Right ventricle myocardium superior (tissue), 1 donor: ENCODE measurements at places on chromosomes 11 and 22. TPM values are rescaled to one million over a fixed set of nuclear protein-coding genes. Genes with fewer than 3 reads are reported as not detected.

The C22orf15 gene
- not detected for total RNA-seq

The MS4A4A gene
- 15.2 TPM for total RNA-seq

The HSPB2 gene
- total RNA-seq: 42.4 TPM

DNA sequence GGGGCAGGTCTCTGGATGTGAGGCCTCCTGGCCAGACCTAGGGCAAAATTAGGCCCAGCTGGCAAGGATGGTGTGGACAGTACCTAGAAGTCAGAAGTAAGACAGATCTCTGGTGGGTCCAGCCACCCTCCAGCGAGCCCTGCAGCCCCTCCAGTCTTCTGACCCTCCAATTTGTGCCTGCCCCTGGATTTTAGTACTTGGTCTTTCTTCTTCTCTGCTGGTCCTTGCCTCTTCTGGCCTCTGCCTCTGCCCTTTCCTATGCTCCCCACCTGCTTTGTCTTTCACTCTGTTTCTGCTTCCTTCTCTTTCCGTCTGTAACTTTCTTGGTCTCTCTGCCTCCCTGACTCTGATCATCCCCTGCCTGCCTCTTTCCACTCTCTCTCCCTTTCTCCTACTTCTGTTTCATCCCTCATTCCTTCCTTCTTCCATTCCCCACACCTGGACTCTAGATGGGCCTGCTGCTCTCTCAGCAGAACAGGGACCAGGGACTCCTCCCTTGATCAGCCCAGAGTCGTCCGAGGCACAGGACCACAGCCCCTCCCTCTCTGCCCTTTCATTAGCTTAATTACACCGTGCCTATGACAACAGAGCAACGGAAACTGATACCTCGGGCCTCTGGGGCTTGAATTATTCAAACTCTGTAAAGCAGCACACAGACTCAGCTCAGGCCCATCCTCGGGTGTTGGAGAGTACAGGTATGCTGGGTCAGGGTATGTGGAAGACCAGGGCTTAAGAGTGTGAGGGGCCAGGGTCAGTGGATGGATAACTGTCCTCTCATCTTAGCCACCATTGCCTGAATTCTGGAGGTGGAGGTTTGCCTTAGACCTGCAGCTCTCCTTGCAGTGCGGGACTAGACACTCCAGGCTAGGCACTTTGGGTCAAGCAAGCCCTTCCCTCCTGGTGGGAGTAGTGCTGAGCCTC, at the start of gene CHRNA10:
Gene CHRNA10 (minus strand): TSS at position 51 of the 921 bp plus-strand sequence. CDS start 72 bp downstream, outside the sequence.
- no peak for DNase-seq

The ATG2A gene
- 11.5 TPM for total RNA-seq

DNA sequence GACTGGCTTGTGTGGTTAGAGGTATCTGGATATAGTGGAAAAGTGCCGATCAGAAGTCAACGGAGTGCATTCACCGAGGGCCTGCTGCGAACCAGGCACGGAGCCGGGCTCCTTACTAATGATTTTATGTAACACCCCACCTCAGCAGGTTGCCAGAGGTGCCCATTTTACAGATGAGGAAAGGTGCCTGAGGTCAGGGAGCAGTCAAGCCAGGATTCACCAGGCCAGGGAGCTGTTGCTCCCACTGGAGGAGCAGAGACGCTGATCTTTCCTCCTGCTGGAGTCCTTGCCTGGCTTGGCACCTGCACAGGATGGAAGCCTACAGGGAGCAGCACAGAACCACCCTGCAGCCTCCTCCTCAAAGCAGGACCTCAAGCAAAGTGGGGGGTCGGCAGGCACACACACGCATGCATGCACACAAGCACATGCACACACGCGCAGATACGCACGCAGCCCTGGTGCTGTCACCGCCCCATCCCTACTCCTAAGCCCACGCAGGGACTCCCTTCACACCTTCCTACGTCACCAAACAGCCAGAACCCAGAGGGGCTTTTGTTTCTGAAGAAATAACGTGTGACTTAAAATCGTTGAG, 16.2 kb downstream of the RSPH14 start:
- DNase-seq: peak; percentile 33

- no peak for DNase-seq
These were observed 6.6 kb downstream of the PAX6 start for GRCh38 chr11:31804312-31805036.

DNA sequence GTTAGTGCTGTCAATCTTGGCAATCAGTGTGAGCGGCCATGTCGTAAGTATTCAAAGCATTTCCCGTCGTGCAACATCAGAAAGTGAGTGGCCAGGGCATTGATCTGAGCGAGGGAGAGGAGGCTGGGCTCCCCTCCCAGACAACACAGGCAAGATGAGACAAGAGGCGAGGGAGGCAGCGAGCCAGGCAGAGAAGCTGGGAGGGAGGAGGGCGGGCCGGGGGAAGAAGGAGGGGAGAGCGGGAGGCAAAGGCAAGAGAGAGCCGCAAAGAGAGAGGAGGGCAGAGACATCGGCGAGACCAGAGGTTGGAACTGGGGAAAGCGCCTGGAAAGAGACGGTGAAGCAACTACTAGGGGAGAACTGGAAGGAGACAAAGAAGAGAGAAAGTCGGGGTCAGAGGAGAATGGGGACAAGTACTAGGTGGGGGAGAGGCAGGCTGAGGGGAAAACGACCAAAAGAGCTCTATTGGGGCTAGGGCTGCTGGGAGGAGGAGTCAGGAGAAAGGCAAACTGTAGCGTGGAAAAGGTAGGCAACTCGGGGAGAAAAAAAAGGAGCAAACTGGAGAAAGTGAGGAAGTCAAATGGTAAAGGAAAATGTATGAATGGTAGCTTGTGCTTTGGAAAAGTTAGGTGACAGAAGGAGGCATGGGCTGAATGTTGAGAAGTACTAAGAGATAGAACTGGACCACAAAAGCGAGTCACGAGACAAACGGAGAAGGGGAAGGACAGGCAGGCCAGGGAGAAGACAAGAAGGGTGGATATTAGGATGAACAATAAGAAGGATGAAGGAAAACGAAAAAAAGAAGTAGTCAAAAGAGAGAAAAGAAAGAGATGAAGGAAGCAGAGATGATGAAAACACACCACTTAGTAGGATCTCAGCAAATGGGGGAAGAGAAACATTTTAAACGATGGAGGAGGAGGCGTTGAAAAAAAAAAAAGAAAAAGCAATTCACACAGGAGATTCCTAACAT, 130.5 kb upstream of the C11orf58 start:
- peak; percentile 89 for DNase-seq

The OR52A1 gene
- total RNA-seq: not detected

The TRIM48 gene
- total RNA-seq: not detected

The PATE4 gene
- not detected for total RNA-seq

GRCh38 chr22:19629720-19630419, 84.4 kb upstream of the SEPTIN5 start:
- DNase-seq: peak; percentile 82

GRCh38 chr22:40256516-40256915, 78.8 kb downstream of the TNRC6B start:
- DNase-seq: no peak

DNA sequence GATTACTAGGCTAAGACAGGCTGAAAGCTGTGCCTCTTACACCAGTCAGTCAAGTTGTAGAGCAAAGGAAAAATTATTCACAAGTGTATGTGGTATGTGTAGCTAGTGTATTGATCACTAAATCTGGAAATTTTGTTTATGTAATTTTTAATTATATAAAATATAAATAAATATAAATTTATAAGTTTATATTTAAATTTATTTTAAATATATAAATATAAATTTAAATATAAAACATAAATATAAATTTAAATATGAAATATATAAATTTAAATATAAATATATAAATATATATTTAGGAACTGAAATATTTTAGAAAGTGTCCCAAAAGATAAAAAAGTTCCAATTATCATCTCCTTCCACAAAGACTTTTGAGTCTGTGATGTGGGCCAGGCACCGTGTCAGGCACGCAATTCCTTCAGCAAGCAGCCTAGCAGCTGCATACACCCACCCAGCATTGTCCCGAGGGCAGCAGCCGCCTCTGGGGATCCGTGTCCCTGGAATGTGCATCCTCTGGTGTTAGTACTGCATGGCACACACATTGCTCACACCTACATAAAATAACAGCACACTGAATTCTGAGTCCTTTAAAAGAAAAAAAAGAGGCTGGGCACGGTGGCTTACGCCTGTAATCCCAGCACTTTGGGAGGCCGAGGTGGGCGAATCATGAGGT, 1098.0 kb downstream of the BRD1 start:
- peak; percentile 5 for DNase-seq

DNA sequence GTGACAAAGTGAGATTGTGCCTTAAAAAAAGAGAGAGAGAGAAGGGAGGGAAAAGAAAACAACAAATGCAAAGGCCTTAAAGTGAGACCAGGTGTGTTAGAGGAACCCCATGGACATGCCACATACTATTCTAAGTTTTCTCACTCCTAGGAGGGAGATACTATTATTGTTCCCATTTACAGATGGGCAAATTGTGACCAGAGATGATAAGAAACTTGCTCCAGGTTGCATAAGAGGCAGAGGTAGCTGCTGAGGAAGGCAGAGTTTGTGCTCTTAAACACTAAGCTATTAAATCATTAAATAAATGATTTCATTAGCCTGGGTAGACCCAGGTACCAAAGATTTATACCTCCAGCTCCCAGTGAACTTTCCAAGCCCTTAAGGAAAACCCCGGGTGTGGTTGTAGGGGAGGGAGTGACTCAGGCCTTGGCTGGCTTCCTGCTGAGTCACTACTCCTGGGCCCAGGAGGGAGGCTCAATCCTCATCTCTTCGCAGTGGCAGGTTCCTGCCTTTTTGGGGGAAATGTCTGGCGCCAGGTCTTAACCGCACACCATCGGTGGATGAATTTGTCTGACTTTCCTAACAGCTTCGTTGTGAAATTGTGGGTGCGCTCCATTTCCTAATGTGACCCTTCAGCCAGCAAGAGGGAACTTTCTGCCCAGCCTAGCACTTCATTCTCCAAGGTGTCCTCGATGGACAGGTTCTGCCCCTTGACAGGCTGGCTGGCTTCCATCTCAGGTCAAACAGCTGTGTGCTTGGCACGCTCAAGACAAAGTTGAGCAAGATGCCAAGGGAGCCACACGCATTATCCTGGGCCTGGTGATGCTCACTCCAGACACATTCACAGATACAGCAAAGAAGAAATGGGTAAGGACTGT, 33.4 kb upstream of the PTPRJ start:
- peak; percentile 75 for DNase-seq

GRCh38 chr11:130578738-130579368, 130.4 kb downstream of the ADAMTS15 start:
- no peak for DNase-seq

- DNase-seq: no peak
These were observed 7.8 kb downstream of the ADAMTS8 start for GRCh38 chr11:130420478-130421198.

GRCh38 chr11:2399488-2400068, 972 bp upstream of the TSSC4 start:
- no peak for DNase-seq

- DNase-seq: peak; percentile 42
These were observed 59.5 kb upstream of the PRSS23 start for GRCh38 chr11:86740628-86741483.

The OR4D5 gene
- not detected for total RNA-seq

The FREY1 gene
- total RNA-seq: not detected
